ENCODE measurements at places on chromosomes 3 and 15. TPM values are rescaled to one million over a fixed set of nuclear protein-coding genes. Genes with fewer than 3 reads are reported as not detected.

DNA sequence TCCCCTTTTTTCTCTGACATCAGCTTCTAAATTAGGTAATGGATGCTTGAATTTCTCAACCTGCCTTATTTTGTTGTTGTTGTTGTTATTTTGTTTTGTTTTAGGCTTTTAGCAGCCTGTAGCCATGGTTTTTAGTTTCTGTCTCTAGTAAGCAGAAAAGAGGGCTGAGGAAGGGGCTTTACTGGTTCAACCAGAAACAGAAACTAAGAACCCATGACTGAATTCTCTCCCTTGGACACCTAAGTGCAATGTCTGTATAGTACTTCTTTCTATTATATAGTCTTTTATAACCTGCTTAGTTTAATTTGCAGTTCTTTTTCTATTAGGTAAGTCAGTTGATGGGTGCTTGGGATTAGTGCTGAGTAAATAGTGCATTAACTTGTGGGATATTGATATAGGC, 129.0 kb downstream of the BBX start:
- DNase-seq = no peak

DNA sequence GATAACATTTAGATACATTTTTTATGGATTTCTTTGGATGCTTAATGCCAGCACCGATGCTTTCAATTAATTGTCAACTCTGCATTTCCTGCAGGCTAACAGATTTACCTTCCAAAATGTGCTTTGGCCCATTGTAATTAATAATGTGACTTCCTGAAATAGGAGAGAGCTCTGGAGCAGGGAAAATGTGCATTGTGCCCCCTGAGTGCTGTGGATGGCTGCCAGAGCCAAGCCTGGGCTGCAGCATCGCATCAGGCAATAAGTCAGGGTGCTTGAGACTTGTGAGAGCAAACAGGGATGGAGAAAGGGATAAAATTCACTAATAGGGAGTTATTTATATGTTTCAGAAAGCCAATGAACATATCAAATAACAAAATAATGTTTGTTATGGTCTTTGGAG, 133.8 kb downstream of the MOBP start:
- DNase-seq = no peak

- no peak for DNase-seq
These were observed 38.7 kb downstream of the FEM1B start for GRCh38 chr15:68316061-68316804.

DNA sequence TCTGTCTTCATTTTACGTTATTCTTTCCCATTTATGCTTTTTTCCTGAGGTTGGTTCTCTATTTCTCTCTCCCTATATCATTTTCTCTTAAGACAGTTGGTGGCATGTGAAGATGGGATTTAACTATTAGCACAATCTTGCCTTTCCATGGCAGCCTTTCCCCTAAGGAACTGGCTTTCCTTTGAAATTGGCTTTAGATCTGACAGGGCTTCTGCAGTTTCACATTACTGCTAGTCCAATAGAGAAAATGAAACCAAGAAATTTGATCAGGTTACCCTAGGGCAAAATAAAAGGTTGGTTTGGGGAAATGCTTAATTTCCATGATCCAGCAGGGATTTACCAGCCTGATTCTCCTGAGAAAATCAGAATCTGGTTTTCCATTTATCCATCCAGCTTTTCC, 22.7 kb upstream of the CHL1 start:
- DNase-seq = no peak

Gene CA12
- 46.9 TPM for total RNA-seq

Gene ARHGAP31
- 9.4 TPM for total RNA-seq
